CD4-positive, CD25-positive, alpha-beta regulatory T cell (primary cell): ENCODE measurements at places on chromosomes 3 and 15. TPM values are rescaled to one million over a fixed set of nuclear protein-coding genes. Genes with fewer than 3 reads are reported as not detected.

DNA sequence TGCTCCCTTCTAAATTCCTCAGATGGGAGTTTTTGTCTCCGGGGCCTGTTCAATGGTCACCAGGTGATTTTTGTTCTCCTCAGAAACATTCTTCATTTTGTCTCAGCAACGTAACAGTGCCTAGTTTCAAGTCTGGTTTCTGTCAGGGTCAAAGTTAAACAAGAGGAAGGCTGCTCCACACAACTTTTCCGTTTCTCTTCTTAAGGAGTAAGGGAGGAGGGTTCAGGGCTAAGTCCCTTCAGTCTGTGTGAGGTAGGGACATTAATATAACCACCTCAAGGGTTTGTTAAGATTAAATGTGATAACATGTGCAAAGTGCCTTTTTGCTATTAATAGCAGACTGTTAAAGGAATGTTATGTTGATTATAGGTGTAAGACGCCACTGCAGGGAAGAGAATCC is 41.8 kb downstream of the HOMER2 start:
- H3K4me1 ChIP-seq: no peaks in the 10 kb centered on the region
- H3K36me3 ChIP-seq: no peaks in the 10 kb centered on the region
- no peak for DNase-seq

- no peaks in the 10 kb centered on the region for H3K36me3 ChIP-seq
- H3K27ac ChIP-seq: no peak overlapping the region
- no peaks in the 10 kb centered on the region for H3K27me3 ChIP-seq
- H3K4me1 ChIP-seq: peaks cover 4% of the 10 kb centered on the region
- DNase-seq: no peak
Observed at GRCh38 chr15:40344217-40344616, 3.5 kb upstream of the CCDC9B start.

The TRPM1 gene
- not detected for total RNA-seq

- no peak overlapping the region for H3K4me3 ChIP-seq
- H3K36me3 ChIP-seq: no peaks in the 10 kb centered on the region
- no peak for DNase-seq
Observed at GRCh38 chr15:68384451-68385239, 47.3 kb downstream of the ITGA11 start.

The AHSG gene
- total RNA-seq: not detected

The SH2D7 gene
- total RNA-seq: not detected

- no peak overlapping the region for H3K27ac ChIP-seq
- H3K27me3 ChIP-seq: no peaks in the 10 kb centered on the region
- H3K36me3 ChIP-seq: peaks cover 3% of the 10 kb centered on the region
- DNase-seq: no peak
Observed at GRCh38 chr3:150449169-150449721, 41.1 kb downstream of the TSC22D2 start.

The TGM4 gene
- total RNA-seq: not detected

The MPI gene
- total RNA-seq: 49.6 TPM

GRCh38 chr15:93250950-93251349 is 161.9 kb upstream of the RGMA start:
- no peaks in the 10 kb centered on the region for H3K4me1 ChIP-seq
- no peak for DNase-seq
- H3K27ac ChIP-seq: no peak overlapping the region
- H3K36me3 ChIP-seq: no peaks in the 10 kb centered on the region

DNA sequence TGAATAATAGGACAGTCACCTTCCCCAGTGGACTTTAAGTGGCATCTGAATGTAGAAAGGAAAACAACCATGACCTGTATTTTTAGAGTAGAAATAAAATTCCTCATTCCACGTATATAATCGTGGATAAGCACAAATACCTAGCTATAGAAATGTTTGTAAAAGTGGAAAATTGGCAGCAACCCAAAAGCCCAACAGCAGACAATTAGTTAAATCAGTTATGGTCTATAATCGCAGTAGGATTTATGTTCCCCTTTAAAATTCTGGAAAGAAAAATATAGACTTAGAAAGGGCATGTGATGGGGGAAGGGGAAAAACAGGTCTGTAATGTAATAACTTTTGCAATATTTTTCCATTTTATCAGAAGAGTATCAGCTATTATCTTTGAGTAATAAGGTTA is 241.9 kb upstream of the ST8SIA2 start:
- H3K4me3 ChIP-seq: no peak overlapping the region
- H3K27me3 ChIP-seq: no peaks in the 10 kb centered on the region
- no peaks in the 10 kb centered on the region for H3K4me1 ChIP-seq
- no peak overlapping the region for H3K27ac ChIP-seq
- DNase-seq: no peak
- H3K36me3 ChIP-seq: peaks cover 64% of the 10 kb centered on the region

DNA sequence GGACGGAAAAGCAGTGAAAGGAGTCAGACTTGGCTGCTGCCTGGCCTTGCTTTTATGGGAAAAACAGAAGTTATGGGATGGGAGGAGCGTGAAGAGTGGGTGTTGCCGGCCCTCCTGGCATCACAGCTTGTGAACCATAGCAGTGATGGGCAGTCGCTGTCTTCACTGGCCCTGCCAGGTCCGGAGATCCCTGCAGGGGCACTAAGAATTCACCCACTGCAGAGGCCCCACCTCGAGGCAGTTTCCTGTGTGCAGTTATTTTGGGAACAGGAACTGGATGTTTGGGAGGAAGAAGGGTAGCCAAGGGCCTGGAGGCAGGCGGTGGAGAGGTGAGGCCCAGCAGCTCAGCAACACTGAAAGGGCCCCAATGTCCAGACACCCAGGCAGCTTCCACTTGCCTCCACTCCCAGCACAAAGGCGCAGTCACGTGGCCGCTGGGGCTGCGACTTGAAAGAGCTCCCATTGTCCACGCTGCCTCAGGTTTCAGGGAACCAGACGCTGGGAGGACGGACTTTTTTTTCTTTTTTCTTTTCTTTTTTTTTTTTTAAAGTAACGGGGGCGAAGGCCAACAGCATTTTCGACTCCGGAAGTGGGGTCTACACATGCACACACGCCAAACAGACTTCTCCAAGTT is 255.6 kb downstream of the ZNF621 start:
- H3K27ac ChIP-seq: no peak overlapping the region
- H3K4me3 ChIP-seq: no peak overlapping the region
- H3K4me1 ChIP-seq: no peaks in the 10 kb centered on the region

The ITGB5 gene
- 4.5 TPM for total RNA-seq

- H3K27me3 ChIP-seq: no peaks in the 10 kb centered on the region
- no peaks in the 10 kb centered on the region for H3K4me1 ChIP-seq
- no peak for DNase-seq
- H3K36me3 ChIP-seq: peaks cover 4% of the 10 kb centered on the region
- no peak overlapping the region for H3K27ac ChIP-seq
Observed at GRCh38 chr3:190642016-190642415, 128.1 kb downstream of the IL1RAP start.
